ENCODE measurements at places on chromosomes 13 and 19.

DNA sequence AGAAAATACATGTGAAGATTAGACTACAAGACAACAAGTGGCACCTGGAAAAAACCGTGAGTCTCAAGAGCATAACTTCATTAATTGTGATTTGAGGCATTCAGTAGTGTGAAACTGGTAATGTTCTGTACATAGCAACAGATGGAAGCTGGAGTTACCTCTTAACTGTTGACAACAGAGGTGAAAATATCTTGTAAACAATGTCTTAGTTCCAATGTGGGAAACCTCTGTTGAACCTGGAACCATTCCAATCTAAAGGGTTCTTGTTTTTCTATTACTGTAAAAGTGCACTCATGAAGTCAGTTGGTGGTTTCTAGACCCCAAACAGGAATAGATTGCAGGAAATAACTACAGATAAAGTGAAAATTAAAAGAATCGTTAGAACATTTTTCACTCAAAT lies 728.4 kb downstream of the SLITRK1 start:
- no peak for DNase-seq

- DNase-seq, result no peak
Measured at GRCh38 chr13:111858571-111858970, 208.4 kb upstream of the SOX1 start.

DNA sequence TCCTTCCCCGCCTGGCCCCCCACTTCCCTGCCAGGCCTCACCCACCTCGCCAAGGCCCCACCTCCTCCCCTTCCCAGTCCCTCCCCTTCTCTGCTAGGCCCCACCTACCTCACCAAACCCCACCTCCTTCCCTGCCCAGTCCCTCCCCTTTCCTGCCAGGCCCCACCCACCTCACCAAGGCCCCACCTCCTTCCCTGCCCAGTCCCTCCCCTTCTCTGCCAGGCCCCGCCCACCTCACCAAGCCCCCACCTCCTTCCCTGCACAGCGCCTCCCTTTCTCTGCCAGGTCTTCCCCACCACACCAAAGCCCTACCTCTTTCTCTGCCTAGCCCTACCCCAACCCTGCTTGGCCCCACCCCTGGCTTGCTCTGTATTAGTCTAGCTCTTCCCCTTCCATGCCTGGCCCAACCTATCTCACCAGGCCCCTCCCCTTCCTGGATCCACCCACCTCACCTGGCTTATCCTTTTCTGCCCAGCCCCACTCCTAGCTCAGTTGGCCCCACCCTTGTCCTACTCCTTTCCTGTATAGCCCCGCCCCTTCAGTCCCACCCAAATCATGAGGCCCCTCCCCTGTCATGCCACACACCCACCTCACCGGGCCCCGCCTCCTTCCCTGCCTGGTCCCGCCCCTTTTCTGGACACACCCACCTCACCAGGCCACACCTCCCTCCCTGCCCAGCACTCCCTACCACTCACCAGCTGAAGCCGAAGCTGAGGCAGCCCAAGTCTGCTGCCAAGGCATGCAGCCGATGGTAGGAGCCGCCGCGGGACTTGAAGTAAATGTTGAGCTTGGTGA lies 16.2 kb downstream of the CERS1 start:
- DNase-seq, result no peak

GRCh38 chr19:34067861-34068271 lies 104.4 kb upstream of the LSM14A start:
- no peak for DNase-seq

- no peak for DNase-seq
Measured at GRCh38 chr13:21399741-21400140, 59.4 kb downstream of the ZDHHC20 start.

- peak; percentile 71 for DNase-seq
Measured at GRCh38 chr13:41588899-41589298, 131.5 kb downstream of the RGCC start.

GRCh38 chr19:47564081-47564480 lies 8.9 kb downstream of the ZNF541 start:
- DNase-seq, result no peak

- DNase-seq, result no peak
Measured at GRCh38 chr13:45508776-45509175, 44.0 kb downstream of the COG3 start.

DNA sequence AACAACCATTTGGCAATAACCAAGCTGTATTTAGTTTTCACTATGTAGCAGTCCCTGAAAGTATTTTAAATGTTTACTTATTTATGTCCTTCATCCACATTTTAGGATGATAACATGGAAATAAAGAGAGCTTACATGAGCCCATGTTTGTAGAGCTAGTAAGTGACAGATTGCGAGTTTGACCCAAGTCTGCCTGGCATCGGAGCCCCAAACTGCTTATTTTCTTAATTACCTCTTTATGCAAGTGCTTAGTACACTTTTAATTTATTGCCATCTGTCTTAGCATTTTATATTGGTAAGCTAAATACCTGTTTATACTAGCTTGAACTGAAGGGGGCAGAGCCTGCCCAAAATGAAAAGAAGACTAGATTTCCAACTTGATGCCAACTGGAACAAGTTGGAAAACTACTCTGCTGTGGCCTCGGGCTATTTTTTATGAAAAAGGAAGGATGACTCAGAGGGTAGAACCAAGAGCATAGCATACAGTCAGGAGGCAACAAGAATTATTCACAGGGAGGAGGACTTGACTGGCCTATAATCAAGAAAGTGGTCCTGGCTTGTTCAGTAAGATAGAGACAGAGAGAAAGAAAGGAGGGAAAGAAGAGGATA lies 150.2 kb downstream of the NDFIP2 start:
- peak; percentile 23 for DNase-seq

DNA sequence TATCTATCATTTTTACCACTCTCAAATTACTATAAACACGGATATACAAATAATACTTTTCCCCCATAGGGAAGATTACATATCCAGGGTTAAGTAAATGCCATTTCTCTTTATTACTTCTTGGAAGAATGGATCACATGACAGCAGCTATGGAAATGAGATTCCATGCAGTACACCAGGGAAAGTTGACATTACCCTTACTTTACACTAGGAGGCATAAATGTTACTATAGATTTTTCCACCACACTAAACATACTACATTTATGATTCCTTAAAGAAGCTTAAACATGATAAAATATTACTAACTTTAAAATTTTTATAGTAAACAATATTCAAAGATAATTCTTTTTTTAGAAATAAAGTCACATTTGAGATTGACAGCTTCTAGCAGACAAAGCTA lies 611.4 kb downstream of the PCDH9 start:
- DNase-seq, result peak; percentile 4

- no peak for DNase-seq
Measured at GRCh38 chr13:34419025-34419424, 523.0 kb upstream of the NBEA start.

DNA sequence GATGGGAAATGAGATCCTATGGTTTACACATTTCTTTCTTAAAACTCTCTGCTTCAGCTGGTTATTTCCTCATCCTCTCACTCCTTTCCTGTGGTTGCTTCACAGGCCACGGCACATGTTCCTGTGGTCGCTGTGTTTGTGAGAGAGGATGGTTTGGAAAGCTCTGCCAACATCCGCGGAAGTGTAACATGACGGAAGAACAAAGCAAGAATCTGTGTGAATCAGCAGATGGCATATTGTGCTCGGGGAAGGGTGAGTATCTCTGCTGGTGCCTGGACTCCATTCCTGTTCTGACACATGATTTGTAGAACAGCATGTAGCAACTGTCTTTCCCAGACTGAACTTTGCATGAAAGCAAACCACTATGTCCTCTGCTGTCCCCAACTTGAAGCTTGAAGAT lies 254.2 kb downstream of the ITGBL1 start:
- DNase-seq, result peak; percentile 81

GRCh38 chr19:10074153-10074552 lies 12.0 kb upstream of the SHFL start:
- DNase-seq, result no peak

DNA sequence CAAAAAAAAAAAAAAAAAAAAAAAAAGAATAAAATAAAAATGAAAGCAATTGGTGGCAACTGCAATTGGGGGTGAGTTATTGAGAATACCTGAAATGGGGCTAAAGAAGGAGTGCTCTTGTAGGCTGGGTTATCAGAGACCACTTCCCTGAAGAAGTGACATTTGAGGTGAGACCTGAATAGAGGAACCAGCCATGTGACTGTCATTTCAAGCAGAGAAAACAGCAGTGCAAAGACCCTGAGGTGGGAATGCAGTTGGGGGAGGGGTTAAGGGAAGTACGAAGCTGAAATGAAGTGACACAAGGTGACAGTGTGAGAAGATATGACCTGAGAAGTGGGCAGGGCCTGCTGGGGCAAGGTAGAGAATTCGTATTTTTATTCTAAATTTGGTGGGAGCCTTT lies 4.3 kb upstream of the PALM3 start:
- no peak for DNase-seq

- DNase-seq, result no peak
Measured at GRCh38 chr13:37486171-37486681, 112.3 kb downstream of the POSTN start.

- no peak for DNase-seq
Measured at GRCh38 chr13:99151516-99151915, 49.1 kb upstream of the UBAC2 start.

GRCh38 chr19:39516270-39516669 lies 1.3 kb downstream of the SELENOV start:
- DNase-seq, result no peak

DNA sequence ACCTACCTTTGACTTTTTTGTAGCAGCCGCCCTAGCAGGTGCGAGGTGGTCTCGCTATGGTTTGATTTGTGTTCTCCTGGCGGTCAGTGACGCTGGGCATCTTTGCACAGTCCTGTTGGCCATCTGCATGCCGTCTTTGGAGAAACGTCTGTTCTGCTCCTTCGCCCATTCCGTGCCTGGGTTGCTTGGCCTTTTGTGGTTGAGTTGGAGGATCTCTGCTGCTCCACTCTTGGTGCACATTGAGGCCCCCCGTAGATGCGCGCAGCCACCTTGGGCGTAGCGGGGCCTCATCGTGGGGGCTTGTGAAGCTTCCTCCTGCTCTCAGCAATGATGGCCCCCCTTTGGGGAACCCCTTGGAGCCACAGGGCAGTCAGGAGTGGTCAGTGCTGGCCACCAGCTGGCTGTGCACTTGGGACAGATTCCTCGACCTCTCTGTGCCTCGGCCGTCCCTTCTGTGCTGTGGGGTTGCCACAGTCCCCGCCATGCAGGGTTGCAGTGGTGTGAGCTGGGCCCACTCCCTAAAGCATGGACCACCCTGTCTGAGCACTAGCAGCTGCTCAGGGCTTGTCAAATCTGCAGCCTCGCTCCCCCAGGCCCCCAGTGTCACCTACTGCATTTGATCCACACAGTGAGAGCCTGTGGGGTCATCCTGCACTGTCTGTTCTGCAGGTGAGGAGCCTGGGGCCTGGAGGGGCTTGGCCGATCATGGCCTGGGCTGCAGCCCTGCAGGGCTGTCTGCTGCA lies 170.8 kb downstream of the KDM4B start:
- DNase-seq, result no peak

- DNase-seq, result no peak
Measured at GRCh38 chr13:71213252-71213821, 653.7 kb downstream of the DACH1 start.

GRCh38 chr19:55488986-55489710 lies 912 bp downstream of the SSC5D start:
- no peak for DNase-seq

DNA sequence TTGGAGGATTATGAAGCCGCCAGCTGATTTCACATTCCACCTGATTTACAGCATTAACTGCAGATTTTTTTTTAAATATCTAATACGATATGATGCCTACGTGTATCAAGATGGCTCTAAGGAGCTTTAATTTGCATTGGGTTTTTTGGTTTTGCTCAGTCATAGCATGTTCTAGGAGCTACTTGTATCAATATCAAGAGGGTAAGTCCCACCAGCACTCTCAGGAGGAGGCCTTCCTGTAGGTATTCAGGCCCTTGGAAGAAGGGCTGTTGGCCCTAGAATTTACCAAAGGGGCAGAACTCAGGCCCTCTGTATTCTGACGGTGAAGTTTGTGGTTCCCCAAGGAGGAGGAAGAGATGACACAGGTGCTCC lies 97.2 kb upstream of the IPO5 start:
- DNase-seq, result no peak

GRCh38 chr19:2231621-2232221 lies 4.4 kb downstream of the PLEKHJ1 start:
- no peak for DNase-seq

DNA sequence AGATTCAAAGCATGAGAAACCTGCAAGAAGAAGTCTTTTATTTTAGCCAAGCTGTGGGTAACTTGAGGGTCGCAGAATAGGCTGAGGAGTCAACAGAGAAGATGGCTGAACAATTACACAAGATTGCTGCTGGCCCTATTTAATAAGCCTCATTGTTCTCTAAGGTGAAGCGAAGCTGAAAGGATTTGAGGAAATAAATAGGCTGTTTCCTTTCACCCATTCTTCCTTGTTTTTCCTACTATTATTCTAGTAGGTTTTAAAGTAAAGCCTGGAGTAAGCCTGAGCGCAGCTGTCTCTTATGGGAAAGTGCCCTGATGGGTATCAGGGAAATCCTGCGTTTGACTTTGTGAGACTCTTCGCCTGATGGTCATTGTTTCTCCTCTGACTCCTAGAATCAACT lies 25.0 kb upstream of the PCCA start:
- DNase-seq, result no peak

DNA sequence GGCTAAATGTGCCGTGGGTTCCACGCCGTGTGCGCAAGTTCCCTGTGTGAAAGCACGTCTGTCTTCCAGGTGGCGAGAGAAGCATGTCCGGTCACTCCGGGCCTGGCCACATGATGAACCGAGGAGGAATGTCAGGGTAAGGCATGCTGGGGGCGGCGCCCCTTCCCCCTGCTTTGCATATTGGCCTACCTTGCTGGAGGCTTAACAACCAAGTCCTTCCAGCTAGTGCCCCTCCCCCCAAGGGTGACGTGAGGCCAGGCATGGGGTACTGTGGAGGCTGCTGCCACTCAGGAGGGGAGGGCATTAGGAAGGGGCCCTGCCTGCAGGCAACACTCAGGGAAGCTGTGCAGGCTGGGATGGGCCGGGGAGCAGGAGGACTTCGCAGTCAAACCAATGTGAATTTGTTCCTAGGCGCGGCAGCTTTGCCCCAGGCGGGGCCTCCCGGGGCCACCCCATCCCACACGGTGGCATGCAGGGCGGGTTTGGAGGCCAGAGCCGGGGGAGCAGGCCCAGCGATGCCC lies 12.5 kb downstream of the MICOS13 start:
- DNase-seq, result no peak

DNA sequence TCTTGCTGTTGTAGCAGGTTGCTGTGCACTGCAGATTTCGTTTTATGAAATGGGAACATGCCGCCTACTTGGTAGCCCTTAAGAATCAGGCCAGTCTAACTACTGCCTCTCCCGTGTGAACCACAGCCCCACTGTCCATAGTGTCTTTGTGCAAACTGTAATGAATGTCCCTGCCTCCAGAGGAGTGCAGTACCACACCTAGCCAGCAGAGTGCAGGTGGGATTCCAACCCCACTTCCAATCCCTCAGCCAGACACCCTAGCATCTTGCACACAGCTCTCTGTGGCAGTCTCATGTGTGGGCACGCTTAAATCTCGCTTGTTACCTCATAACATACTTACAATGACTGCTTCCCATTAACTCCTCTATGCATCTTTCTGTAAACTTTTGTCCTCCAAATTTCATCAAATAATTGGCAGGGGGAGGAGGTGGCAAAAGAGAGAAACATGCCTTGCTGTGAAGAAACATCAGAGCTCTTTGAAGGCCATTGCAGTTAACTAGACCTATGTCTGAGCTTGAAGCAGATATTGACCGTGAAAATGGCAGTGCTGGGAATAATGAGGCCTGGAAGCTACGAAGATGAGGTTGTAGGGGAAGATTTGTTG lies 47.2 kb downstream of the ZAR1L start:
- no peak for DNase-seq
